ENCODE measurements at places on chromosomes 6 and 20.

DNA sequence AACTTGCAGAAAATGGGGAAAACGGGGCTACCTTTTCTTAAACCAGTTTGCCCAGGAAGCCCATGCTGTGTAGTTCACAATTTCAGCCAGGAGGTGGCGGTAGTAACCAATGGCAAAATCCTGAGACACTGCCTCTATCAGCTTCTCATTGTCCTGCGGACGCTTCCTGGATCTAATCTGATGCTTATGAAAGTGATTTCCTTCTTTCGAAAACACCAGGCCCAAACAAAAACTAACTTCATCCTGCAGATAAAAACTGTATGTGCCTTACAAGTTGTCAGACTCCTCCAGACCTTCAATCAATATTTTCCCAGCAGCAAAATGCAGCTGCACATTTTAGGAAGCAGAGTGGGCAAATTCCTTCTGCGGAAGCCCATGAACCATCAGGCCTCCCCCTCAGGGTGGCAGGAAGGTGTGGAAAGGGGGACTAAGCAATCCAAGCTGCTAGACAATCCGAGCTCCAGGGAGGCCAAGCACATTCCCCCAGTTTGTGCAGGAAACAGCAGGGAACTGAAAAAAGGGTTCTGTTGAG lies 88.5 kb downstream of the LY86 start:
- peak; percentile 64 for DNase-seq

- peak; percentile 63 for DNase-seq
Observed at GRCh38 chr6:10478187-10479040, 42.7 kb upstream of the GCNT2 start.

GRCh38 chr6:143676437-143677045 lies 1.2 kb upstream of the PHACTR2 start:
- DNase-seq, result no peak

DNA sequence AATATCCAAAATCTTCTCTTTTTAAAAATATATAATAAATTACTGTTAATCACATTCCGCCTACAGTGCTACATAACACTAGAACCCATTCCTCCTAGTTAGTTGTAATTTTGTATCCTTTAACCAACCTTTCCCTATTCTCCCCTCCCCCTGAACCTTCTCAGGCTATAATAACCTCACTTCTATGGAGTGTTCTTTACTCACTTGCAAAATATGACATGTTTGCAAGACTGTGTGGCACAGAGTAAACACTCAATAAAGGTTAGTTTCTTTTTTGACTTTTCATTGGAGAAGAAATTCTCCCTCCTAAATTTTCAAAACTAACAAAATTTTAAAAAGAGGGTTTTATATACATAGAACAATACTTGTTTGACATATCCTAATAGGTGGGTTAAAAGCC lies 147.0 kb downstream of the FOXA2 start:
- no peak for DNase-seq

DNA sequence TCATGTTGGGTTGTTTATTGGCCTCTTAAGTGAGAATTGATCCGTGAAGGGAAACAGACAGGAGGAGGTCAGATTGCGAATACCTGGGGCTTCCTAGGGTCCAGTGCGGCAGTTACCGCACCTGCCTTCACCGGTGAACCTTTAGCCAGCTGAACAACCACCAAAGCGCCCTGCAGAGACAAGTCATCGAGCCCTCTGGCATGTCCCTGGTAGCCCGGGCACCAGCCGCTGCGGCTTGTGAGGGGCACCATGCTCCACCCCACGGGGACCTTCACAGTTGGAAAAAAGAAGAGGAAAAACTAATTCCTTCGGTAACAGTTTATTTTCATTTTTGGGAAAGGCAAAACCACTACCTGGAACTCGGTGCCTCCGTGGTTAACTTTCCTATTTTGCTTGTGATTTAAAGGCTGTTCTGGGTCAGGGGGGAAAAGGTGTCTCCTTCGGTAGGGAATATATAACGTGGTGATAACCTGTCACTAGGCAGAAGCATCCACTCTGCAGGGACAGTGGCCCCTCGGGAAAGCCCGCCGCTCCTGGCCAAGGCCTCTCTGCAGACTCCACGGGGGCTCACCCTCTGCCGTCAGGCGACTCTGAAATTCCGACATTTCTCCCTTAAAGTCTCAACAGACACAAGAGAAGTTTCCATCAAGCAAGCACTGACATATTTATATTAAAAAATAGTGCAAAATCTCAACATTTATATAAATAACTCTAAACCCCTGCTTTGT lies 30.7 kb upstream of the ZBP1 start:
- DNase-seq, result no peak

GRCh38 chr6:53795340-53795701 lies 516 bp downstream of the LRRC1 start:
- DNase-seq, result no peak

GRCh38 chr6:152048921-152049320 lies 241.4 kb downstream of the ESR1 start:
- DNase-seq, result no peak

DNA sequence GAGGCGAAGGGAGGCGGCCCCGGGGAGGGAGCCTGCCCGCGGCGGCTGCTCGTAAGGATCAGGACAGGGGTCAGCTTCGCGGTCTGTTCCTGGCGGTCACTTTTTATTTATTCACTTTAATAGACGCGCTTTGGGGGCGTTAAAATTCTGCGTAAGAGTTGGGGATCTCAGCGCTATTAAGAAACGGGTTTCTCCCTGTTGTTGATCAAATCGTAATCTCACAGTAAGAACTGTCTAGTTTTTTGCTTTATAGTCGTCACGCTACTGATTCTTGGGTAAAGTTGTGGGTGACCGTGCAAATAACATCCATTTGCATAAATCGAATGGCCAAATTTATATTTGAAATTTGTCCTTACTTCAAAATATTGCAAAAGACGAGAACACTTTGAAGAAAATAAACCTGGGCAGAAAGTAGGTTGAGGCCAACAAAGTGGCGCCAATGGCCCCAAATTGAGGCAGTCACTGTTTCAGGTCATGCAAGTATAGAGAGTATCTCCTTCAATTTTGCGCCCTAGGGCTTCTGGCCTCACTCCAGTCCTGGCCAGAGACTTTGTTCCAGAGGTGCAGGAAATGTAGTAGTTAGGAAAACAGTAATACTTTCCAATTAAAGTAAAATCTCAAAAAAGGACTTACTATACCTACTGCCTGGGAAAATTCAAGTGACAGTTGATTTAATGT lies 963 bp upstream of the RMND1 start:
- no peak for DNase-seq

All from HTR-8/SVneo (cell line).